Bronchial epithelial cell (primary cell): ENCODE measurements at places on chromosomes 5 and 9.

DNA sequence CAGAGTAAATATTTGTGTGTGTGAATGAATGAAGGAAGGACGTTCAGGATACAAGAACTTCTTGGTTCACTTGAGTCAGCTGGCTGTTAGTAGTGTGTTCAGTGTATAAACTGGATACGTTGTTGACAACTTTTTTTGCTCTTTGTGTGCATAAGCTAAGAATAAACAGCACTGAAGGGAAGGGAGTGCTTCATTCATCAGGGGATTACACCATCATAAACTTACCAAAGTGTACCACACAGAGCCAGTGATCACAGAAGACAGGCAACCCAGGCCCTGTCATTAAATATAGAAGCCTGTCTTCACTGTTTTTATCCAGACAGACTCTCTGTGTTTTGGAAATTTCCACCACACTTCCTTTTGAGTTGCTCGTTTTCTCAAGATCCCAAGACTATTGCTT is 55.5 kb upstream of the MEF2C start:
- no peak for DNase-seq

DNA sequence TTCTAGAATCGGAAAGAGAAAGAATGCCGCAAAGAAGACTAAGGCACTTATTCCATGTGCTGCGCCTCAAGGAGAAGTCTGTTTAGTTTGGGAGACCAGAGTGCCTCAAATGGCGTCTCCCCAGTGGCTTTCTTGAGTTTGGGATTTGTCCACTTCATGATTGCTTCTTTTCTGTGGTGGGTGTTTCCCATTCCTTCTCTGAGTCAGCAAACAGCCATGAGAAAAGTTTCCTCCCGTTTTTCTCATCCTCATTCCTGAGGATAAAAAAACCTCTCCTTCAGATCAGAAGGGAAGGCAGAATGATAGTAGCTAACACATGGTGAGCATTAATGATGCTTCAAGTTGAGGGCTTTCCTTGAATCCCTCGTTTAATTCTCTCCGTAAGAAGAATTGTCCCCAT is 275.9 kb upstream of the WWC1 start:
- no peak for DNase-seq

- no peak for DNase-seq
These were observed 928 bp upstream of the PCDHGC4 start for GRCh38 chr5:141483902-141484301.

GRCh38 chr9:98998441-98999151 is 54.9 kb downstream of the COL15A1 start:
- DNase-seq: peak; percentile 23

- DNase-seq: no peak
These were observed 11.6 kb upstream of the ANXA2R start for GRCh38 chr5:43051684-43052083.

DNA sequence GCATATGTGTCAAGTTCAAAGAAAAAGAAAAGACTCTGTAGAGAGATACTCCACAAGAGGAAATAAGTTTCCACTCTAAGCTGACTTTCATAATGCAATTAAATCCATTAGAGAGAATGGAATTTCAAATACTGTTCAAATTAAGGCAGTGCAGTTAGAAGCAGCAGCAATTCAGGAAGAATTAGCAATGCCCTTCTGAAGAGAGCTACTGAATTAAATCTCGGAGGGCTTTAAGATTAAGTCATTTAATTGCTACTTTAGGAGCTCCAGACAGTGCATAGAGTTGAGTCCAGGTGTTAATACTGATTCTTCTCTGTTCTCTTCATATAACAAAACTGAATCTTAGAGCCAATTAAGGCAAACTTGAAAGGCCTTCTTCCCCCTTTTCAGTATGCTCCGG is 8.5 kb downstream of the CDH12 start:
- no peak for DNase-seq

GRCh38 chr9:99762470-99762869 is 59.2 kb upstream of the NR4A3 start:
- no peak for DNase-seq

DNA sequence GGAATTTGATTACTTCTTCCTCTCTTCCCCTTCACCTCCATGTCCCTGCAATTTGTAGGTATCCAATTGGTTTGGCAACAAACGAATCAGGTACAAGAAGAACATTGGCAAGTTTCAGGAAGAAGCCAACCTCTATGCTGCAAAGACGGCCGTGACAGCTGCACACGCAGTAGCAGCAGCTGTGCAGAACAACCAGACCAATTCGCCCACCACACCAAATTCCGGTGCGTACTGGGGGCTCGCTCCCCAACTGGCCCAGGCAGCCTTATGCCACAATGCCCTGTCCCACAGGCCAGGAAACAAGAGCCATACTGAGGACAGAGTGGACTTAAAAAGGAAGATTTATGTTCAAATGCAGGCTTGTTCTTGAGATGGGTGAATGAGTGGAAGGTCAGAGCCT is 213.5 kb downstream of the PBX3 start:
- no peak for DNase-seq

DNA sequence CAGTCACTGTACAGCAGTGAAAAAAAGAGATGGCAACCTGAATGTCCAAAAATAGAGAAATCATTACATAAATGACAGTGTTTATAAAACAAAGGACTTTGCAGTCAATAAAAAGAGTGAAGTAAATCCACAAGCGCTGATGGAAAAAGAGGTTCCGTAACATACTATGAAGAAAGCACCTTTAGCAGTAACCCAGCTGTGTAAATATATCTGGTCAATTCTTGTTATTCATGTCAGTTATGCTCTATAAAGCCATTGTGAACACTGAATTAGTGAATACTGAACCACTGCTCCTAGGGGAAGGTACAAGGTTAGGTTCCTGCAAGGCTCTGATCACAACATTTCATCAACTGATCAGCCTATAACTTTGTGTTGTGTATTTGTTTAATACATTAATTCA is 39.5 kb downstream of the CCNJL start:
- DNase-seq: no peak
